ENCODE measurements at places on chromosomes 5 and 9. TPM values are rescaled to one million over a fixed set of nuclear protein-coding genes. Genes with fewer than 3 reads are reported as not detected.

GGTA1 gene
- total RNA-seq, result not detected

SLC12A2 gene
- total RNA-seq, result 18.9 TPM

DNA sequence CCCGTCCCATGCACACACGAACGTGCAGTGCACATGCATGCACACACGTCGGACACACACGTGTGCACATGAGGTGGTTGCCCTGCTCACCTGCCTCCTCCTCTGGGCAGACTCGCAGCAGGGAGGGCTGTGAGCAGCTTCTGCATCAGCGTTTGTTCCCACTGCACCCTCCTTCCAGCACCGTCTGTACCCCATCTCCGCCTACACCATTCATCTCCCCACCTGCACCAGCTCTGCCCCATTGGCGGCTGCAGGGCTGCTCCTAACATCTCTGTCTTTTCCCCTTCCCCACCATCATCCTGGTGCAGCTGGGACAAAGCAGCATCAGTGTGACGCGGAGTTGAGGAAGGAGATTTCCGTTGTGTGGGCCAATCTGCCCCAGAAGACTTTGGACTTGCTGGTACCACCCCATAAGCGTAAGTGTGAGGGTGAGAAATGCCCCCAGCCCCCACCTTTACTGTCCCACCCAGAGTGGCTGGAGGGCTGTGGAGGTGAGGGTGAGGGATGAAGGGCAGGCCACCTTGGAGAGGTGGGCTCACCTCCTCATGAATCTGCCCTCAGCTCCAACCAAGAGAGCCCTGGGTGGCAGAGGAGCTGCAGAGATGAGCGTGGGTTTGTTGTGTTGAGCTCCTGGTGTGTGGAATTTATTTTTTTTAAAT, 234.6 kb downstream of the CACNA1B start:
- DNase-seq, result no peak

DNA sequence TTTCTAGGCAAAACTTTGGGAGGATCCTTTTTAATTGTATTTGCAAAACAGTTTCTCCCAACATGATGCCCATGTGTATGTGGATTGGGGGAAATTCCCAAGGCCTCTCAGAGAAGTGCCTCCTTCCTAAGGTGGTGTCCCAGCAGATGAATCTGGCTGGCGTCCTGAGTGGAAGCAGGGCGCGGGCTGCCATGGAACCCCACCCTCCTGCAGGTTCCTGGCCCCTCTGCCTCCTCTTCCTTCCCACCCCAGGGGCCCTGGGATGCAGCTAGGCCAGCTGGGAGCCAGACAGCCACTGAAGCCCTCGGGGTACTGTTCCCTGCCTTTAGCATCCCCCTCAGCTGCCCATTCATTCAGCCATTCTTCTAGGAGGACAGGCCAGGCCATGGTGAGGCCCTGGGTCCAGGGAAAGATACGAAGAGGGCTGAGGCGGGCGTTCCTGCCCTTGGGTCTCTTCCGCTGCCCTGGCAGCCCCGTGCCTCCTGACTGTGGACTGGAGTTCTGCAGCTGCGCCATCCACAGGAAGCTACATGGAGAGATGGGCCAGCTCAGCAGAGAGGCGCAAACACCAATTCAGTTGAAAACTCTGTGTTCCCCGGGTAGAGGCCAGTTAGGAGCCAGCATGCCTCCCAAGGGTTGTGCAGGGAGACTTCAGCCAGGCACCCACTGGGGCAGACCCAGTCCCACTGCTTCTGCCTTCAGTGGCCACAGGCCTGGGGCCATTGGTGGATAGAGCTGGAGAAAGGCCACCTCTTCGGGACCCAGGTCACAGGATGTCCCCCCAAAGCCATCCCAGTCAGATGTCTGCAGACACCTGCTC, 36.5 kb downstream of the ADAMTS2 start:
- DNase-seq, result no peak

DNA sequence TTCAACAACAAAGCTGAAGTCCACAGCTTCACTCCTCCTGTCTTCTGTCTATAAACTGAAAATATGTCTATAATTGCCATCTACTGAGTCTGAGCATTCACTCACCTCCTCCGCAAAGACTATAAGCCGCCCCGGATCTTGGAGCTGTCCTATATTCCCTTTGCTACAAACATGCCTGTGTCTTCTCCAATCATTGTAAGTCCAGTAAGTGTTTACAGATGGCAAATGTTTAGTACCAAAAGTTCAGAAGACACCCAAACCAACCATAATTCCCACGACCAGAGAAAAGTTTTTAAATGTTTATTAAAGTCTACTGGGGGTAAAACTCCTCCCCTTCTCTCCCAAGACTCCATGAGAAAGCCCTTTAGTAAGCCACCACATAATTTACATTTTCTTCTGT, 80.9 kb downstream of the EBF1 start:
- no peak for DNase-seq

MEF2C gene
- total RNA-seq, result 1.4 TPM

ADGRD2 gene
- total RNA-seq, result not detected

- DNase-seq, result no peak
Measured at GRCh38 chr5:848671-849111, 2.1 kb downstream of the ZDHHC11 start.

GRCh38 chr5:93331863-93332262, 249.2 kb downstream of the NR2F1-AS1 start:
- no peak for DNase-seq

DNA sequence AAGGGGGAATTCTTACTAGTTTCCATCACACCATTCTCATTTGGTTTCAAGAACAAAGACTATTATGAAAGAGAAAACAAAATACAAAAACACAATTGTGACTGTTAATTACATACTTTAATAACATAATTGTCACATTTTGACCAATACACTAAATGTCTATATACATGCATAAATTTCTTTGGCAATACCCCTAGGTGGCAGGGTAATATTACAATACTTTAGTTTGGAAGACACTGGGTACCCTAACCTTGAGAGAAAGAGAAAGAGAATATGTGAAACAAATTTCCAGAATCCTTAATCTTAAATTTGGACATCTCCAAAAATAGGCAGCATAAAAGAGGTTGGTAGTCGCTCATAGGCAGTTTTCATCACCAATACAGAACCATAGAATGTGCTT, 619.6 kb upstream of the ADAMTS16 start:
- no peak for DNase-seq

ANKRD20A1 gene
- total RNA-seq, result 0.19 TPM

GAS1 gene
- 0.43 TPM for total RNA-seq

DNA sequence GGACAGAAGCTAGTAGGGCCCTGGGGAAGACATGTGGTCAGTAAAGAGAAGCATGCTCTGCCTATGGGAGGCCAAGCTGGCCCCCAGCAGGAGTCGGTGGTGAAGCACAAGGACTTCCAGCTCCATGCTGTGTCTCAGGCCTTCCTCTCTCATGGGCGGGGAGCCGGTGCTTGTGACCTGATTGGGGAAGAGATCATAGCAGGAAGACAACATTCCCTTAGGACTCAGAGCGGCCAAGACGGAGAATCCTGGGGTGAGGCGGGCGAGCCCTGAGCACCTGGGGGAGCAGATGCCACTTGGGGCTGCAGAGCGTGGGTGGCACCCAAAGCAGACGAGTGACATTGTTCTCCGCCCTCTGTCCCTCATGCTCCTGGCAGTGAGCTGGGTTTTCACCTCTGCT, 33.3 kb upstream of the CNOT6 start:
- DNase-seq, result no peak

DNA sequence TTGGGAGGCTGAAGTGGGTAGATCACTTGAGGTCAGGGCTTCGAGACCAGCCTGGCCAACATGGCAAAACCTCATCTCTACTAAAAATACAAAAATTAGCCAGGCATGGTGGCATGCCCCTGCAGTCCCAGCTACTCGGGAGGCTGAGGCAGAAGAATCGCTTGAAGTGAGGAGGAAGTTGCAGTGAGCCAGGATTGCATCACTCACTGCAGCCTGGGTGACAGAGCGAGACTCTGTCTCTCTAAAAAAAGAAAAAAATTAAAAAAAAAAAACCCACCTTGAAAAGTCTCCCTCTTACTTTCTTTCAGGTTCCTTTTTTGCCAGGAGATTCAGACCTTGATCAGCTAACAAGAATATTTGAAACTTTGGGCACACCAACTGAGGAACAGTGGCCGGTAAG, 34.2 kb downstream of the CDK7 start:
- DNase-seq, result no peak

GRCh38 chr9:3330792-3331420, 194.9 kb downstream of the RFX3 start:
- DNase-seq, result no peak

TEK gene
- 0.05 TPM for total RNA-seq
